ENCODE measurements at places on chromosomes 5 and 9. TPM values are rescaled to one million over a fixed set of nuclear protein-coding genes. Genes with fewer than 3 reads are reported as not detected.

Gene PCDHB2
- polyA plus RNA-seq: 6.3 TPM

Gene ADGRD2
- polyA plus RNA-seq: 0.23 TPM

Gene CNTNAP3B
- polyA plus RNA-seq: 17.0 TPM

Gene FCHO2
- 28.8 TPM for polyA plus RNA-seq

Gene DHX29
- 41.1 TPM for polyA plus RNA-seq

Gene PCDH12
- polyA plus RNA-seq: 13.9 TPM

Gene LCN9
- polyA plus RNA-seq: not detected

Gene CCDC171
- 6.5 TPM for polyA plus RNA-seq

Gene WHRN
- polyA plus RNA-seq: 7.8 TPM

Gene RALGPS1
- polyA plus RNA-seq: 27.6 TPM

Gene SHOC1
- polyA plus RNA-seq: 1.1 TPM

Gene RNF180
- 10.7 TPM for polyA plus RNA-seq

All from left renal pelvis (tissue), 4 donors.